ENCODE measurements at places on chromosomes 4 and X.

DNA sequence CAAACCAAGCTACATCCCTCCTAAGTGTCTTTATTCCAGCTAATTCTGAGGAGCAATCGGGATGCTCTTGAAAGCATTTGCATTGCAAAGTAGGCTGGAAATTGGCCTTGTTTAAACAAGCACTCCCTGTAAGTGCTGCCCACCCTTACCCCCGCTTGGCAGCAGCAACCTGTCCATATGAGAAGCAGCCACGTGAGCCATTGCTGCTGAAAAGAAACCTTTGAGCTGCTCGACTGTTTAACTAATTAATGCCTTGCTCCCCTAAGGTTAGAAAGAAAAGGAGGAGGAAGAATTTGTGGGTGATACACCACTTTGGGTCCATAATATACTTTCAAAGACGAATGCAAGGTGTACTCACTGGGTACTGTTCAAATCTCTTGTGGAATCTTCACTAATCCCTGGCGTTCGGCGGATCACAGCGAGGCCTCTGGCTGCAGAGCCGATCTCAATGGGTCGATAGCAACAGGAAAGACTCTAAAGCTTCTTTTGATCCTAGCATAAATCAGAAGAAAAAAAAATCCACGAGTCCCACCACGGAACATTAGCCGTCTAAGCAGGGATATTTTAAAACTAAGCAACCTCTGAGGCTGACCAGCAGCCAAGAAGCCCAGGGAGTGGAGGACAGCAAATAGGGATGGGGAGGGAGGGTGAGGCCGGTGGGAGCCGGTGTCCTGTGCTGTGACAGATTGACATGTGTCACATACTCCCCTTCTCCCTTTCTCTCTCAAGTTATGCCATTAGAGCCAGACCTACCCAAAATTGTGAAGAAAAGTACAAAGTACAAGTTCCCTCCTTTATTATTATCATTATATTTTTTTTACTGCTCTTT is 37.2 kb upstream of the MGST2 start:
- no peak for DNase-seq

- no peak for DNase-seq
Observed at GRCh38 chrX:44305921-44306320, 37.6 kb downstream of the EFHC2 start.

GRCh38 chr4:73661646-73662119 is 41.4 kb upstream of the RASSF6 start:
- DNase-seq = peak; percentile 20

- no peak for DNase-seq
Observed at GRCh38 chr4:57023104-57023503, 44.4 kb downstream of the POLR2B start.

GRCh38 chrX:119004920-119005524 is 30.6 kb downstream of the LONRF3 start:
- DNase-seq = no peak

DNA sequence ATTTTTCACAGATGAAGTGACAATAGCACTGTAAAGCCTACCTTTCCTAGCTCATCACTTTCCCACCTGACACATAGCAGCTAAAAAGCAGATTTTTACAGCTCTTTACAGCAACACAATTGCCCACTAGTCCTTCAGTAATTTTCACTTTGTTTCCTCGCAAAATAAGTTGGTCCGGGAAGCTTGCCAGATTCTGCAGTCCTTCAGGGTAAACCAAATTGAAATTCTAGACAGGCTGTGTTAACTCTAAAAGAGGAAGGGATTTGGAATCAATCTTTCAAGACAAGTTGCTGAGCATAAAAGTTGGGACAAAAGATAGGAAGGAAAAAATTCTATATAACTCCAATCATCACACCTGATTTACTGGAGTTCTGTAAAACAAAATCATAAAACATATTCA is 8.7 kb downstream of the C1QTNF7 start:
- DNase-seq = no peak
